ENCODE measurements at places on chromosomes 7 and 10.

GRCh38 chr10:36808625-36809362, 316.6 kb upstream of the ANKRD30A start:
- DNase-seq: no peak

DNA sequence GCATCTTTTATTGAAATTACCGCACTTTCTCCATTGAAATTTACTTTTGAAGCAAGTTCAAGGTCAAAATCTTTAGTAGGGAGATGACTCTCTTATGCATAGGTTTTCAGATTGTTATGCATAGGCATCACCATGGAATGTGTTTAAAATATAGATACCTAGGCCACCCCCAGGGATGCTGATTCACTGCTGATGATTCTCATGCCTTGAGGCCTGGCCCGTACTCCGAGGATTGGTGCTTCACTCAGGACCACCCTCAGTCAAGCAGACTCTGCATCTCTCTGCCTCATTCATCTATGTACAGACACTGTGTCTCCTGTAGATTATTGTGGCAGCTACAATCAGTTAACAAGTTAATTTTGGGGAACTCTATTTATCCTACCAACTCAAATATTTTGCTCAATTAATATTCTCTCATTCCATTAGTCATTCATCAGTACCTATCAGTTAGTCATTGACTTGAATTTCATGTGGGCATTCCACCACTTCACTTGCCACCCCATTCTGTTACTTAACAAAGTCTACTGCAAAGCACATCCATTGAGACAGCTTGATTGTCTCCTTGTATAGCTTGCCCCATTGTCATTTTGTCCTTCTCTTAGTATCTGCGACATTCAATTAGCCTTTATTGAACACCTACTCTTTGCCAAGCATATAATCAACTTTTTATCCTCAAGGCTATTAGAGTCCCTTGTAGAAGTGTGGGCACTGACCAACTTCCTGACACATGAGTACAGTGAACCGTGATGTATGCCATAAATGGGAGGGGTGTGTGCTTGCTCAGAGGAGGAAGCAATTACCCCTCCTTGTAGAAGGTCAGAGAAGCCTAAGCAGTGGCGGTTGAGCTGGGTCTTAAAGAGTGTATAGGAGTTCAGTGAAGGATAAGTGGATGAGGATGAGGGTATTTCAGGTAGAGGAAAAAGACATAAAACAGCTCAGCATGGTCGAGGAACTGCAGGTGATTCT, 255.6 kb upstream of the BMPER start:
- DNase-seq: no peak

- DNase-seq: no peak
These were observed 111.0 kb upstream of the ANLN start for GRCh38 chr7:36278620-36279172.

DNA sequence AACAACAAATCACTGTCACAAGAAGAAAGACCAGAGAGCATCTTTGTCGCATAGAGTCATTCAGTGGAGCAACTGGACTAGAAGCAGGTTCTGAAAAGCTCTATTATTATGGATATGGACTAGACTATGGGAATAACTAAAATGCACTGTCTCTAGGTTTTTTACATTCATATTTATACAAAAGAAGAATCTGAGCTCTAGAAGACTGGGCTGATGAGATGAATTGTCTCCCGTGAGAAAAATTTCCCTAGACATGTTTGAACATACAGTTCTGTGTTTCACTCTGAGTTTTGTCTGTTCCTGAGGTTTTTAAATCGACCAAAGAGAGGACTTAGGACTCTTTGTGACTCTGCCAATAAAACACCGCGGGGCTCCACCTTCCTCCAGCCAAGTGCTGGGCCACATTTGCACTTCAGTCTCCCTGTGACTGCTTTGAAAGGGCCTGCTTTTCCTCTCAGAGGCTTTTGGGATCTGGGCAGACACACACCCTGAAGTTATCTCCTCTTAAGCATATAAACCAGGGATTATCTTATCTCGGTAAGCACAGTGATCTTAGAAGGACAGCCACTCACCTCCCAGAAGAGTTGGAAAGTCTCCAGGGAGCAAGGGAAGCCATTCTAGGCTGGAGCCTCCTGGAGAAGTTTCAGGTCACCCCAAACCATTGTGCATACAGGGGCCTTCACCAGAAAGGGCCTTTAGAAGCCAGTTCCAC, 101.0 kb upstream of the JCAD start:
- no peak for DNase-seq

GRCh38 chr7:78139335-78139734, 340.8 kb downstream of the PHTF2 start:
- no peak for DNase-seq

DNA sequence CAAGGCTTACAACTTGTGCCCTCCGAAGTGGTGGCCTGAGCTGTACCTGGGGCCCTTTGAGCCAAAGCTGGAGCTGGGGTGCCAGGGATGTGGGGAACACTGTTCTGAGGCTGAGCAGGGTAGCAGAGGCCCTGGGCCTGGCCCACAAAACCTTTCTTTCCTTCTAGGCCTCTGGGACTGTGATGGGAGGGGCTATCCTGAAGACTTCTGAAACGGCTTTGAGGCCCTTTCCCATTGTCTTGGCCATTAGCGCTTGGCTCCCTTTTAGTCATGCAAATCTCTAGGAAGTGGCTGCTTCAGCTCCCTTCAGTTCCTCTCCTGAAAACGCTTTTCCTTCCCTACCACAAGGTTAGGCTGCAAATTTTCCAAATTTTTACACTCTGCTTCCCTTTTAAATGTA, 16.8 kb upstream of the CRYGN start:
- DNase-seq: no peak

DNA sequence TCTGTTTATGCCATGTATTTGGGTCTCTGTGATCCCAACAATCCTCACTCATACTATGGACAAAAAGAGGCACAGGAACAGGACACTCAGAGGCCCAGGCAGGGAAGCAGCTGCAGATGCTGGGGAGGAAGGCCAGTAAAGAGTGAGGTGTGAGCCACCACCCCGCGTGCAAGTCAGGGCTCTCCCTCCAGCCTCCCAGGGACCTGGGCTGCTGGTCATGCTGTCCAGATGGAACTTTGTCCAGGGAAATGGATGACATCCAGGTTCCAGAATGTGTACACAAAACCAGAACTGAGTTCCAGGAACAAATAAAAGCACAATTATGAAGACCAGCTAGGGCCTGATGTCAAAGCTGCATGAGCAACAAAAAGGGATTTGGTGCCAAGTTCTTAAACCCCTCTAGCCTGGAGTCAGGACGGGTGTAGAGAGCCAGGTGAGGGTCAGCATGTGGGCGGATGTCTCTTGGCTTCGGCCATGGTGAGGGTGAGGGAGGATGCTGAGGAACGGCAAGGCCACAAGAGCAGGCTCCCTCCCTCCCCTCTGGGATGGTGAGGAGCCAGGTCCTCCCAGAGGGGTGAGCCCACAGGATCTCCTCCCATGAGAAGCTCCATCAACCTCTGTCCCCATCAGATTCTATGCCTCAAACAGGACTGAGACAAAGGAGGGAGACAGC, 739.7 kb downstream of the PARD3 start:
- DNase-seq: no peak

DNA sequence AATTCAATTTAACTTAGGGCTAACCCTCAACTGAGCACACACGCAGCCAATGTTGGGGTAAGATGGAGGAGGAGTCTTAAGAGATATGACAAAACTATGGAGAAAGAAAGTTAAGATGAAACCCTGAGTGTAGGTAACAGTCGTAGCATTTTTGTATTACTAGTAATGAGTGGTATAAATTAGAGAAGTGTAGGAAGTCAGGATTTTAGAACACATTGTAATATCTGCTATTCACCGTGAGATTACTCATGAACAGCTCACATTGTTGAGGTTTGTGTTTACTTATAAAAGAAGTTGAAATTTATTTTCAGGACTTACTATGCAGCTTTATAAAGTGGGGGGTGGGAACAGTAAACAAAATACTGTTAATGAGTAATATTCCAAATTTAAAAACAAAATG, 107.2 kb downstream of the ARHGAP21 start:
- no peak for DNase-seq

- no peak for DNase-seq
These were observed 39.0 kb downstream of the MYL10 start for GRCh38 chr7:101589976-101590662.

- no peak for DNase-seq
These were observed 656.1 kb downstream of the ZWINT start for GRCh38 chr10:55704950-55705349.

- no peak for DNase-seq
These were observed 2.2 kb downstream of the KMT2E start for GRCh38 chr7:105016068-105016708.

DNA sequence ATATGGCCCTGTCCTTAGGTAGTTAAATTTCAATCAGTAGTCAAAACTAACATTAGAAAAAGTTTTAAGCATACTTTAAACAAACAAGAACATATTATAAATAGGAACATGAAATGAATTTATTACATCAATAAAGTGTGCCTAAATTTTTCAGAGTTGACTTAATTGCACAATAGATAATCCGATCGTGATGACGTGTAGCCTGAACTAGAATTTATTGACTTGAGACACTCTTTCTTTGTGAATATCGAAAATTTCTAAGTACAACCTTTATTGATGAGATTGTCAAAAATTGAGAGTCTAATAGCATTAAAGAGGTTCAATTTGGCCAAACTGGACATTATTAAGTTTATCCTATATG, 56.0 kb downstream of the CALD1 start:
- DNase-seq: no peak

GRCh38 chr7:91373111-91373800, 109.0 kb downstream of the FZD1 start:
- no peak for DNase-seq

DNA sequence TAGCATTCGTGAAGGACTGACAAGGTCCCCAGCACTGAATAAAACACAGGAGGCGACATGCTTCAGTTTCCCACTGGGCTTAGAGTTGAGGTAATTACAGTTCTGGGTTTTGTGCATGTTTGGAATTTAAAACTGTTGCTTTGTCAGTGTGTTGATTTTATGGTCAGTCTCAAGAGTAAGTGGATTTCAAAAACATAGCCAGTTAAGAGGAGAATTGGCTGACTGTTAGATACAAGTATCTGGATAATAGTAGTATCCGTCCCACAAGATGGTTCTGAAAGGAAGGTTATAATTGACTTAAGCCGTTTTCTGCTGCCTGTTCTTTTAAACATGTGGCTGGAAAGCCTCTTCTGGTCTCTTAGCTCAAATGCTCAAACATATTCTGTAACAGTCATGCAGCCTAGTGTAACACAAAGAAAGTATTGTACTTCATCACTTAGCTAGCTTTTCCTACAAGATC, 170.9 kb downstream of the POLR1F start:
- no peak for DNase-seq

GRCh38 chr7:116377721-116378120, 121.8 kb upstream of the CAV2 start:
- DNase-seq: no peak

GRCh38 chr10:97059006-97059871, 126.5 kb downstream of the SLIT1 start:
- DNase-seq: no peak

DNA sequence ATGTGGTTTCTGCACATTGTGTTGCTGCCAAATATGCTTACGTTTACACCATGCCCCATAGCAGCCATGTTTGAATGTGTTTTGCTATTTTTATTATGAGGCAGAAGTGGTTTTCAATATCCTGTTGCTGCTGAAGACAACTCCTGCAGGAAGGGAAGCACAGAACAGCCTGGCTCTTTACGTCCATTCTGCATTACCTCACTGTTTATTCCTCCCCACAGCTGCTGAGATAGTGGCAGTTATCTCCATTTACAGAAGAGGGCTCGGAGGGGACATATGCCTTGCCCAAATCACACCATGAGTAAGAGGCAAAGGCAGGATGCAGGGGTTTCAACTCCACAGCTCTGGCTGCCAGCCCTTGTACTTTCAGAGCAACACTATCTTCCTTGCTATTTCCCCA, 35.3 kb downstream of the PLPP4 start:
- no peak for DNase-seq

DNA sequence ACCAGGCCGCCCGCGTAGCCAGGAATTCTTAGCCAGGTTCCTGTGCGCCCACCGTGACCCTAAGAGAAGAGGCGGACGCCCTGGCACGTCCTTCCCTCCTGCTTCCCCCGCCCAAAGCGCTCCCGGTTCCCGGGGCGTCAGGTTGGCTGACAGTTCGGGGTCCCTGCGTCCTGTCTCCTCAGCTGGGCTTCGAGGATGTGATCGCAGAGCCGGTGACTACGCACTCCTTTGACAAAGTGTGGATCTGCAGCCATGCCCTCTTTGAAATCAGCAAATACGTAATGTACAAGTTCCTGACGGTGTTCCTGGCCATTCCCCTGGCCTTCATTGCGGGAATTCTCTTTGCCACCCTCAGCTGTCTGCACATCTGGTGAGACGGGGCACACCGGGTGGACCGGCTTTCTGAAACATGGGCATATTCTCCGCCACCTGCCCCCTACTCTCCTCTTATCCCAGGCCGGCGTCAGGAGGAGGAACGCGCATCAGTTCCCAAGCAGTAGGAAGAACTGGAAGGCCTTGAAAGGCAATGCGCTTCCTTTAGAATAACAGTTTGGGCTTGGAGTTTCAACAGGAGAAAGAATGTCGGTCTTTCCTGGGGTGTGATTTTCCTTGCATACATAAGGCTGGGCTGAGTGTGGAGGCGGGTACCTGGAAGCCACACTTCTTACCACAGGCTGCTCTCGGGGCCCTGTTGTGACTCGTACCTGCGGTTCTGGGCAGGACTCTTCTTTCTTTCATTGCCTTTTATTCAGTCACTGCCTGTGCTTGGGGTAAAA, 728 bp downstream of the CAV2 start:
- no peak for DNase-seq

DNA sequence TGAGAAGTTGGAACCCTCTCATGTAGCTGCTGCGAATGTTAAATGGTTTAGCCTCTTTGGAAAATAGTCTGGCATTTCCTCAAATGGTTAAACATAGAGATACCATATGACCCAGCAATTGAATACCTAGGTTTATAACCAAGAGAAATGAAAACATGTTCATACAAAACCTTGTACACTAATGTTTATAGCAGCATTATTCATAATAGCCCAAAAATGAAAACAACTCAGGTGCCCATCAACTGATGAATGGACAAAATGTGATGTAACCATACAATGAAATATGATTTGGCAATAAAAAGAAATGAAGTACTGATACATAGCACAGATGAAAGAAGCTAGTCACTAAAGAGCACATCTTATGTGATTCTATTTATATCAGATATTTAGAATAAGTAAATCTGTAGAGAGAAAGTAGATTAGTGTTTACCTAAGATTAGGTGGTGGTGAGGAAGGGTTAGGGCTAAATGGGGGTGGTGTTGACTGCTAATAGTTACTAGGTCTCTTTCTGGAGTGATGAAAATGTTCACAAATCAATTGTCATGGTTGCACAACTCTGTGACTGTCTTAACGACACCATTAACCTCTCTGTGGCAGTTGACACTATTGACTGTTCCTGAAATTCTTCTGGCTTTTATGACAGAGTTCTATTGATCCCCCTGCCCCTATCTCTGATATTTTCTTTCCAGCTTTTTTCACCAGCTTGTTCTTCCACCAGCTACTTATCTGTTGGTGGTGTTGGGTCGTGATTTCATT, 35.2 kb downstream of the VCL start:
- DNase-seq: no peak

DNA sequence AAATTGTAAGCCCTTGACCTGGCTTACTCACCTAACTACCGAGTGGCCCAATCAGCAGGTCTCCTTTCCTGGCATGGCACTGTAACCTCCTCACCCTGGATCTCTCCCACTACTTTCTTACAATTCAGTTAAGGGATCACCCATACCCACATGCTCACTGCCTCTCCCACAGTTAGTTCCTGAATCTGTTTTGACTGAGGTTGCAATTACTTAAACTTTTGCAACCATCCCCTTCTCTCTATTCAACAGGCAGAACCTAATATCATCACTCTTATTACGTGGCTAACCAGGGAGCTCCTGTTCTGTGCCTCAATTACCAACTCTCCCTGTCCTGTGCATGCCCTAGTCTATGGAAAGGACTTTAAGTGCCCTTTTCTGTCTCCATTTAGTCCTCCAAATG, 84.2 kb upstream of the IKZF1 start:
- DNase-seq: no peak

Measured in activated T-helper 1 cell treated with anti-CD3 and anti-CD28 coated beads, Interleukin-2, amount 50 U/mL, for 16 hours (primary cell).